Stimulated activated CD8-positive, alpha-beta memory T cell treated with anti-CD3 and anti-CD28 coated beads, Interleukin-7, amount 100 ng/mL, for 1 hour (primary cell): ENCODE measurements at places on chromosomes 4 and X.
A peak's percentile ranks its signal among the peaks of the same experiment; 100 is the strongest.

GRCh38 chr4:127503111-127503510, 129.6 kb upstream of the INTU start:
- DNase-seq: no peak

- DNase-seq: no peak
Measured at GRCh38 chrX:70613295-70613694, 168.7 kb downstream of the DLG3 start.

GRCh38 chr4:186265683-186266652, at the start of gene F11:
F11 (plus strand) TSS chr4:186266189; CDS start chr4:186267137, 948 bp downstream.
- DNase-seq: no peak

- no peak for DNase-seq
Measured at GRCh38 chr4:107210450-107211239, 174.5 kb upstream of the DKK2 start.

DNA sequence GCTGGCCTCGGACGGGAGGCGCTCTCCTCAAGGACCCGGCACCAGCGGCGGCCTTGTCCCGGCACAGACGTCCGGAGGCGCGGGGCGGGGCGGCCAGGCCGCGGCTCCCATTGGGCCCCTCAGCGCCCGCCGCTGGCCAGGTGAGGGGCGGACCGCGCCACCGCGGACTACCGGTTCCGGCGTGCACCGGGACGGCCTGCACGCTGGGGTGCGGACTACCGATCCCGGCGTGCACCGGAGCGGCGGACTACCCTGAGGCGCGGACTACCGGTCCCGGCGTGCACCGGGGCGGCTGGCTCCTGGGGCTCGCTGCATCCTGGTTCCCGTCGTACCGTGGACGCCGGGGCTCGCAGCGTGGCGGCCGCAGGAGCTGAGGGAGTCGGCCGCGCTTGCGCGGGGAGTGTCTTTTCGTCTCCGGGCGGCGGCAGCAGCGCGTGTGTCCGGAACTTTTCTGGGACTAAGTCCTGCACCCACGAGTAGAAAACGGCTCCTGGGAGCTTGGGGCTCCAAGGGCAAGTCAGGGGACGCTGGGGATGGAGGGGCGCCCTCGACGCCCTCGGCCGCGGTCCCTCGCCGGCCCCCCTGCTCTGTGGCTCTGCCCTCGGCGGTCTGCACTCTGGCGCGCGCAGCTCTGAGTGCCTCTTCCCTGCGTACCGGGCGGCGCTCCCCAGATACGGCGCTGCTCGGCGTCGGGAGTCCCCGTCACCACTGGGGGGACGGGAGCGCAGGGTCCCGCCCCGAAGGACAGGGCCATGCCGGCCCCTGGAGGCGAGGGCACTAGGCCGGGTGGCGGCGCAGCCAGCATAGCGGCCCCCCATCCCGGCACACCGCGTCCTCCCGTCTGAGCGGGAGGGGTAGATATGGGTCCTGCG, at the start of gene LETM1:
LETM1 (minus strand) TSS at position 86 of the 872 bp plus-strand sequence. CDS start 206 bp downstream, outside the sequence.
- DNase-seq: peak; percentile 84

GRCh38 chr4:10172278-10172921, 55.8 kb upstream of the WDR1 start:
- DNase-seq: no peak

- DNase-seq: no peak
Measured at GRCh38 chrX:73683236-73683859, 120.4 kb downstream of the CHIC1 start.

GRCh38 chrX:133258481-133258880, 40.3 kb upstream of the TFDP3 start:
- no peak for DNase-seq

DNA sequence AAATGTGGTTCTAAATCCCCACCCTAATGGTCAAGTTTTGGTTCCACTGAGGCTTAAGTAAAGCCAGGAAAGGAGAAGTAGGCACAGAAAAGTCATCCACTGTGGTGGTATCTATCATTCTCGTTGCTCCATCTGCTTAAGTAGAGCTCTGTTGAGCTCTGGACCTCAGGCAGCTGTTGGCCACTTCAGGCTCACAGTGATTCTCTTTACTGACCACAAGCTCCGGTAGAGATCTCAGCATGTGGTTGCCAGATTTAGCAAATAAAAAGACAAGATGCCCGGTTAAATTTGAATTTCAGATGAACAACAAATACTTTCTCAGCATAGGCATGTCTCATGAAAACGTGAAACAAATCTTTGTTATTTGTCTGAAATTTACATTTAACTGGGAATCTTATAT, 132.3 kb upstream of the PTCHD1 start:
- DNase-seq: no peak

DNA sequence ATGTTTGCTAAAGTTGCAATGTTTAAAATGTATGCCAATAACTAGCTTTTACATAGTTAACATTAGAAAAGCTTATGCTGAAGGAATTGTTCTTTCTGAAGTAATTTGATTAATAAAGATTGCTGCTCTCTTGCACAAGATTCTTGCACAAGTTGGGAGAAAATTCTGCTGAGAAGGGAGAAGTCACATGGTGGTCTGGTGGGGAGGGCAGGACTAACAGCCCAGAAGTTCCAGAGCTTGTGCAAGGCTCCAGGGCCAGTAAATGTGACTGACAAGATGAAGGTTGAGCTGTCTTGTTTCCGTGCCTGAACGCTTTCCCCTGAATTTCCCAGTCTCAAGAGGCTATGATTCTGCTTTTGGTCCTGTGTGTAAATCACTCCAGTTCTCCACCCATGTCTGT, 112.9 kb upstream of the VCX start:
- no peak for DNase-seq

DNA sequence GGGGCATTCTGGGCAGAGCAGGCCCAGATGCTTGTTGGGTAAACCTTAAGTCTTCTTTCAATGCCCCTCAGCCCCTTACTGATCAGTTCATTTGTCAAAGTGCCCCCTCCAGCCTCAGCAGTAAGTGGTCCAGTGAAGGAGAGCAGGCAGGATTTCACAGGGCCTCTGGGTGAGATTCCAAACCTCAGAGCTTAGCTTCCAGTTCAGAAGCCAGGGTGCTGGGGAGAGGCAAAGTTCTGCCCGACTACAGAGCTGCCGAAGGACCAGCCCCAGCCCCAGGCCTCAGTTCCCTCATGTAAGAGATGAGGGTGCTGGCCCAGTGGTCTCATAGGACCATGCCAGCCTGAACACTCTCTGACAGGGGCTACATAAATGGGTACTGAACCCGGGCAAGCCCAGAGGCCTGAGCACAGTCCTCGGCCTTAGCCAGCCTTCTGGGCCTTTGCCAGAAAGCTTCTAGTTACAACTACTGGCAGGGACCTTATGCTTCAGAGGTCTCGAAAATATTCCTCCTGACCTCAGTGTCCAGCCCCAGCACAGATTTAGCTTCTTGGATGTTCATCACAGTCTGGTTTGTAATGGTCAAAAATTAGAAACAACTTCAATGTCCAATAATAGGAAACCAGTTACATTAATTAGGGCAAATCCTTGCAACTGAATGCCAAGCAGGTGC, 851 bp upstream of the RIPPLY1 start:
- DNase-seq: no peak

DNA sequence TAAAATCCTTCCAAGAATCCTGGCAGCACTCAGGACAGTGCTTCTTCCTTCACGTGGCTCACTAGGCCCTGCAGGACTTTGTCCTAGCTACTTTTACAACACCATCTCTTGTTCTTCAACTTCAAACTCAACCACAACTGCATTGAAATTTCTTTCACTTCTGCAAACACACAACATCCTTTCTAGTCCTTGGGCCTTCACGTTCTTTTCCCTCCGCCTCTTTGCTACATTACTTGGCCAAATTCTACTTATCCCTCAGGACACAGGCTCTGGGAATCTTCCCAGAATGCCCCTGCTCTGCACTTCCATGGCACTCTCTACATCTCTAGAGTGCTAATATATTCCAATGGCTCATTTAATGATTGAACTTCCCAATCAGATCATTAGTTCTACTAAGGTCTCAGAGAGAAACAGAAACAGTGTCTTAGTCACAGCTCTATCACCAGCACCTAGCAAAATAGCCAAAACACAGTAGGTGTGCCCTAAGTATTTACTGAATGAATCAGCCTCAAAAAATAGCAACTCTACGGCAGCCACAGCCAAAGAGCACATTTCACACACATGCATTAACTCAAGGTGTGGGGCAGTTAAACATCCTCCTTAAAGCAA, 73.3 kb downstream of the MANBA start:
- no peak for DNase-seq

- no peak for DNase-seq
Measured at GRCh38 chrX:40100537-40101429, 3.0 kb upstream of the BCOR start.

DNA sequence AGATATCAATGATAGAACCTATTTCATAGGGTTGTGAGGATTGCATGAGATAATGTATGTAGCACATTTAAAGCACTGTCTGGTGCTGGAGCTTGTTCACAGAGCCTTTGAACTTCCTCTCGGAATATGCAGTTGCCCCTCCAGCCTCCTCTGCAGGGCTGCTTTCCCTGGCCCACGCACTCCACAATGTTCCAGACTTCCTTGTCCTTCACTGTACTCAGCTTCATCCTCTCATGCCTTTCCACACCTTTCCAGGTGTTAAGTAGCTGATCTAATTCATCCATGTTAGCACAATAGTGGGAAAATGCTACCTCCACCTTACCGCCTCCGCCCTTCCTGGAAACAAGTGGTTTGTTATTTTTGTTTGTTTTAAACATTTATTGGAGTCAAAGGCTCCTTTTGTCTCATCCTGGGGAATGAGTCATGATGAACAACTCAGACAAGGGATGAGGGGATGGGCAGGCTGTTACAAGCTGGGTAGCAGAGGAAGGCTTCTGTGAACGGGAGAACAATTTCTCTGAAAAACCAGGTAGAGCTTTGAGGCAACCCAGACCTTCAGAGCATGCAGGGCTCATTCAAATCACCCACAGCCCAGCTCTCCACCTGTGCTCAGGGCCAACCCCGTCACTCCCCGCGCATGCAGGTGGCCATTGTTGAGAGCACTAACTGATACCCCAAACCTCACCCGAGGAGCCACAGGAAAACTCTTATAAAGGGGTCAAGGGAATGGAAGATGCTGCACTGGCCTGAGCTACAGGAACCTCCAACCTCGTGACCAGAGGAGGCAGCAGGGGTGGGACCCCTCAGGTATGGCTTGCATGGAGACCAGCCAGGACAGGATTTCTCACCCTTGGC, 84.9 kb upstream of the TBL1X start:
- DNase-seq: no peak

- DNase-seq: no peak
Measured at GRCh38 chrX:73842541-73843234, 279.7 kb downstream of the CHIC1 start.

GRCh38 chr4:38565271-38566199, 98.5 kb upstream of the KLF3 start:
- DNase-seq: no peak
